ENCODE measurements at places on chromosomes 12 and 14.
A peak's percentile ranks its signal among the peaks of the same experiment; 100 is the strongest.

GRCh38 chr12:11150832-11151231 is 16.4 kb upstream of the TAS2R30 start:
- DNase-seq = no peak

GRCh38 chr14:91339671-91340369 is 77.8 kb downstream of the CCDC88C start:
- no peak for DNase-seq

DNA sequence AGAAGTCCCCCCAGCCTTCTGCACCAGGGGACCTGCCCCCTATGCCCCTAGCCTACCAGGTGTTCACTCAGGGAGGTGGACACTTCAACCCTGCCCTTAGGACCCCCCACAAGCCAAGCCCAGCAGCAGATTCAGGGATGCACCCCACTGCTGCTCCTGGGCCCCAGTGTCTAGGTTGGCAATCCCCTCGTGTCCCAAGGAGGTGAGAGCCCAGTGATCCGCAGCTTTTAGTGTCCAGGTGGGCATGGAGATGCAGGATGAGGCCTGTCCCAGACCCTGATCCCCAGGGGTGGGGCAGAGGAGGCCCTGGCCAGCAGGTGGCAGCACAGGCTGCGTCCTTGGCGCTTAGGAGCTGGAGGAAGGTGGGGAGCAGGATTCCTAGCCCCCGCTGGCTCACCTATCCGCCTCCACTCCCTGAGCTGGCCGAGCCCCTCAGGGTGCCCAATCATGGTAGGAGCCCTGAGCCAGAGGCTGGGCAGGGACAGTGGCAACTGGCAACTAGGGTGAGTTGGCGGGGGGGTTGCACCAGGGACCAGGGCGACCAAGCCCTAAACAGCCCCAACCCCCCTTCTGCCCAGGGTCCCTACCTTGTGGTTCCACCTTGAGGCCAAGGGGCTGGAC is 4.1 kb downstream of the CKB start:
- peak; percentile 40 for DNase-seq

GRCh38 chr14:43621282-43621681 is 885.8 kb downstream of the FSCB start:
- no peak for DNase-seq

GRCh38 chr14:25570483-25570882 is 520.5 kb upstream of the STXBP6 start:
- DNase-seq = no peak

GRCh38 chr14:98622208-98623051 is 649.6 kb downstream of the BCL11B start:
- DNase-seq = no peak

DNA sequence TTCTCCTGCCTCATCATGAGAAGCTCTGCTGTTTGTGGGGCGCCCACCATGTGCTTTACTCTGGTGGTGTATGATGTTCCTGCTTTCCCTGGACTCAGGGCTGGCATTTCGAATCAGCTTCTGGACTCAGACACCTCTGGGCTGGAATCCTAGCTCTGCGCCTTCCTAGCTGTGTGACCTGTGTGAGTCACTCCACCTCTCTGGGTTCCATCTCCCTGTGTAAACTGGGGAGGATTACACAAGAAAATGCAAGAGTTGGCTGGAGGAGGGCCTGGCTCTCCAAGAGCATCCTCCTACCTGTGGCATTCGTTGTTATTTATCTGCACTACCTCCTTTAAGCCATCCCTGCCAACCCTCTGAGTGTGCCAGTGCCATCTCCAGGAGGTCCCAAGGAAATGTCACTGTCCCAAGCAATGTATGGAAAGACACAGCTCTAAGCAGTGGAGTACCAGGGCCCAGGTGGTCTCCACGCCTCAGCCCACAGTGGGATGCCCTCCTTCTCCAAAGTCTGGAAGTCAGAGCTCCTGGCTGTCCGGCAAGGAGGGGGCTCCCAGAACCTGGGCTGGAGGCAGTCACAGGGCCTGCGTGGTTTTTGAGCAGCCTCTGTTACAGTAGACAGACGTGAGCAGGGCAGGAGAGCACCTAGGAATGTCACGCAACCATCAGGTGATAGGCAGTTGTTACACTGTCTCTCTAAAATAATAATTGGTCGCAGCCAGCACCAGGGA is 7.3 kb upstream of the TNFAIP2 start:
- DNase-seq = no peak

- DNase-seq = no peak
Observed at GRCh38 chr14:91368776-91369416, 48.7 kb downstream of the CCDC88C start.

- DNase-seq = no peak
Observed at GRCh38 chr14:94364964-94365363, 23.4 kb downstream of the SERPINA1 start.

DNA sequence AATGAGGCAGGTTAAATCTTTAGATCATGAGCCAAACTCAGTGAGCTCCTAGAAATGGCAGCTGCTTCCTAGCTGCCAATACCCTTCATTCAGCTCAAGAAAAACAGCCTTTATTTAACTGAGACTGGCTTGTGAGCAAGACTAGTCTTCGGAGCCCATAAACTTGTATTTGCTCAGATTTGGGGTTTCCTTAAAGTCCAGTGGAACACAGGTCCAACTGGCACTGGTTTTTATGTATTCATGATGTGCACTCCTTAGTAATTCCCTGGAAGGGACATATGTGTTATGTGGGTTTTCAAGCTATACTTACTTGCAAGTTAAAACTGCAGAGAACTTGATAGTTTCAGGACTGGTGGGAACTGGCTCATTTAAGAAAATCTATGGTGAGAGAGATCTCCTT is 380.1 kb upstream of the TMEM132C start:
- no peak for DNase-seq

- DNase-seq = no peak
Observed at GRCh38 chr12:98744680-98745079, 99.6 kb downstream of the APAF1 start.

- DNase-seq = no peak
Observed at GRCh38 chr12:50720501-50720900, 43.4 kb upstream of the ATF1 start.

GRCh38 chr12:58961166-58961565 is 40.9 kb upstream of the LRIG3 start:
- no peak for DNase-seq

GRCh38 chr12:41944216-41944615 is 200.5 kb downstream of the GXYLT1 start:
- no peak for DNase-seq

- no peak for DNase-seq
Observed at GRCh38 chr14:97036086-97036852, 239.1 kb downstream of the VRK1 start.

DNA sequence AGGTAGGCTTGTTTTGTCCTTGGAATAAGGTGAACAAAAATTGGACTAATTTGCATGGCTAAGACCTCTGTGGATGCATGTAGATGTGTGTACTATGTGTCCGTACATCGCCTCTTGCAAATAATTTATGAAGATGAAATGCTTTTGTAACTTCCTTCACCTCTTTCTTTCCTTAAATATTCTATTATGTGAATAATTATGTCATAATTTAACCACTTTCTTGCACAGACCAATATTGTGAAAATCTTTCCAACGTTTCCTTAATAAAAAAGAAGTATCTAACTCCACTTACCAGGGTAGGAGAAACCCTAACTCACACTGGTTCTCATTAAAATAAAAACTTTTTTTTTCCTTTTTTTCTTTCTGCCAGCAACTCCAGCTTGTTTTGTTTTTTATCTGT is 4.0 kb downstream of the NANOG start:
- DNase-seq = no peak

- DNase-seq = no peak
Observed at GRCh38 chr12:50212071-50212467, 44.9 kb upstream of the CERS5 start.
